ENCODE measurements at places on chromosomes 16 and 17.

GRCh38 chr16:27228621-27229501 lies 25.5 kb downstream of the KDM8 start:
- DNase-seq, result no peak

GRCh38 chr16:27784351-27785306 lies 234.7 kb downstream of the KATNIP start:
- no peak for DNase-seq

DNA sequence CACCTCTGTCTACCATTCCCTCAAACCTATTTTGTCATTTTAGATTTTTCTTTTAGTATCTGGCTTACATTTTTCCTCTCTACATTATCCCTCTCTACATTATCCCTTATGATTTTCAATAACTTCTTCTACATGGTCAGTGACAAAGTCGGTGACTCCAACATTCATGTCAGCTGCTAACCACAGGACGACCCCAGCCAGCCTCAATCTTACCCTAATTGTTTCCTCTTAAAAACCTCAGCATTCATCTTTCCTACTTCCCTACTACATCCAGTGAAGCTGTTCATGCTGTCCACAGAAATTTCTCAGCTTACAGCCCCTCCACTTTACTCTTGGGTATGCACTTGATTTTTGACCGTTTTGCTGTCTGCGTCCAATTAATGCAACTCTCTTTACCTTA lies 8.3 kb downstream of the MYH10 start:
- DNase-seq, result no peak

GRCh38 chr16:19066988-19067348 lies 446 bp upstream of the COQ7 start:
- DNase-seq, result no peak

DNA sequence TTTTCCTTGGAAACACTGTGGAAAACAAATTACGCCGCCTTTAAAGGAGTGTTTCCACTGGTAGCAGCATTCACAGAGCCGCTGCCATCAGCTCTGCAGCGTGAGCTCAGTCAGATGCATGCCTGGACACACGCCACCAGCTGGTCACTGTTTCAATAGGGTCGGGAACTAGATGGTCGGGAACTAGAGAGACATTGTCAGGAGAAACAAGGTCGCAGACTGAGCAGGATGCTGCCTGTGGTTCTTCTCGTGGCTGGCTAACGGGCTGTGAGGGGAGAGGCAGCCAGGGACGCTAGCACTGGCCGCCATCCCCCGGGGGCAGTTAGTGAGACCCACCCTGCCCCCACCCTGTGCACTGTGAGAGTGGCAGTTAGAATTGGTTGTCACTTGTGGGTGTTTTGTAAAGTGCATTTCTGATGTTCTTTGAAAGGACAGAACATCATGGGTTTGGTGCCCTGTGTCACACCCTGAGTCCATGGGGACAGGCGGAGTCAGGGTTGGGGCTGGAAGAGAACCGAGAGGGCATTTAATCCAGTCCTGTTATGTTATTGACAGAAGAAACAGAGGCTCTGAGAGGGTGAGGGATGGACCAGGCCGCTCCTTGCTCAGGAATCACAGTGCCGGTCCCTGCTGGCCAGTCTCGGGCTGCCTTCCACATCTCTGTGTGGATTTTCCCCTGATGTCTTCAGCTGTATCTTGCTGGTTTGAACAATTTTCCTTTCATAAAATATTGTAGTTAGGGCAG lies 86.3 kb downstream of the SPECC1 start:
- no peak for DNase-seq

DNA sequence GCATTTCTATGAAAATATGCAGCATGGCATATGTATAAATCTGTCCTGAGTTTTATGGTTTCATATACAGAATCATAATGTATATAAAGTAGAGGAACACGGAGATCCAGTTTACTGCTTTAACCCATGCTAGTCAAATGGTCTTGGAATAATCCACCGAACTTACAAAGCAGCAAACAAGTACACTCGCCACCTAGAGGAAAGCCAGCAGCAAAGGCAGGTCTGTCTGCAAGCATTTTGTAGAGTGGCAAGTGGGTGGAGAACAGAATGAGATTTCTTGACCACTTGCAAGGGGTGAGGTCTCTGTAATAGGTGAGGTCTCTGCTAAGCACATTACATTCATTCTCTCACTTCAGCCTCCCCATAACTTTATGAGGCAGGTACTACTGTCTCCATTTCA lies 308.3 kb downstream of the CA10 start:
- no peak for DNase-seq

DNA sequence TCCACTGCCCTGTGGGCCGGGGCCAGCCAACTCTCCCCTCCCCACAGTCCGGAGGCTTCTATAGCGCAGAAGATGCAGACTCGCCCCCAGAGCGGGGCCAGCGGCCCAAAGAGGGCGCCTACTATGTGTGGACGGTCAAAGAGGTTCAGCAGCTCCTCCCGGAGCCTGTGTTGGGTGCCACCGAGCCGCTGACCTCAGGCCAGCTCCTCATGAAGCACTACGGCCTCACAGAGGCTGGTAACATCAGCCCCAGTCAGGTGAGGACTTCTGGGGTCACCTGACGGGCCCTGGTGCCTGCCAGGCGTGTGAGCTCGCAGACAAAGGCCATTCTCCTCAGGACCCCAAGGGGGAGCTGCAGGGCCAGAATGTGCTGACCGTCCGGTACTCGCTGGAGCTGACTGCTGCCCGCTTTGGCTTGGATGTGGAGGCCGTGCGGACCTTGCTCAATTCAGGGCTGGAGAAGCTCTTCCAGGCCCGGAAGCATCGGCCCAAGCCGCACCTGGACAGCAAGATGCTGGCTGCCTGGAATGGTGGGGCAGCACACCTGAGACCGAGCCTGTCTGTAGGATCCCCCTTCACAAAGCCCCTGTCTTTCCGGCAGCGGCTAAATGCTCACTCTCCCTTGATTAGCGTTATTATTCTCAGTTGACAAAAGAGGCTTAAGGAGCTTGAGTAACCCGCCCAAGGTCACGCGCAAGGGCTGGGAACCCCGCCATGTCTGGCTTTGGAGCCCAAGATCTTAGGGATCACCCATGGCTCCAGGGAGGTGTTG lies 3.9 kb downstream of the SPATA20 start:
- no peak for DNase-seq

All from CD8-positive, alpha-beta memory T cell (primary cell).